GM12892 (cell line): ENCODE measurements at places on chromosomes 6 and 20.

DNA sequence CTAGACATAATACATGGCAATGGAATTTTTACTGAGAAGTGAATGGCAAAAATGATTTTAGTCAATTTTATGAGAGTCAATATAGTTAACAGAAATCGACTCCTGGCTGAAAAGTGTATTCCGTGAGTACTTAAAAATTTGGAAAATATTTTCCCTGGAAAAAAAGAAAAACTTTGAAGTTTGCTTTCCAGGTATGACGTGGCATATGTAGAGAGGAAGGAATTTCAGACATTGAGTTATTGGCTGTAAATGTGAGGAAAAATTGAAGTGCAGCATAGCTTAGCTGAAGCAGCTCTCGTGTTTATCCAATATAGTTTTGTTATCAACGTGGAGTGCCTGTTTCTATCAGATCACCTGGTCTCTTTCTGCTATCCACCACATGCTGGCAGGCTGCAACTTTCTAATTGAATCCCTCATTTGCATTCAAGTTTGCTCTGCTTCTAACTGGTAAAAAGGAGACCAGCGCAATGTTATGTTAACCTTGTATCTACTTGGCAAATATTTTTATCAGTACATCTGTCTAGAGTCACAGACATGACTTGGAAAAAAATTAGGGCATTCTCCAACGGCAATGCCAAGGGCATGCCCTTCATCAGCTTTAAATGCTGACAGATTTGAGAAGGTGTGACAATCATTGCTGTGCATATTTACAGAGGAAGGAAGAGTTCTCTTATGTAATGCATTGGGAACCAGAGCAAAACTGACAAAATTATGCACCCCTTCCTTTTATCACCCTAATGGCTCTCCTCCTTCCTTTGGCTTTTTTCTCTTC, 1102.8 kb upstream of the FLRT3 start:
- DNase-seq: no peak

DNA sequence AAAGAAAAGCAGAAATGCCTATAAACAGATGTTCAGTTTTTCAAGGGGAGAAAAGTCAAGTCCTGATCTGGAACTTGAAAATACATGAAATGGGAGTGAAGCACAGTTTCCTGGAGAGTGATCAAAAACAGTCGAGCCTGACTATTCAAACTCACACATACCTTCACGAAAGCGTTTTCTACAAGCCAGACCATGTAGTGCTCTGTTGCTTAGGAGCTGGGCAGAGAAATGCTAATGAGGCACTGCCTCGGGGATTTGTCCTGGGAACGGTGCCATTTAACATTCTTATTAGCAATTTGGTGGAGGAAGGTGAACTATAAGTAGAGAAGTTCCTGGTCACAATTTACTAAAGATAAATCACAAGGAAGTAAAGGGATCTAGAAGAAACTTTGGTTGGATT, 5.9 kb downstream of the NHSL1 start:
- DNase-seq: no peak

DNA sequence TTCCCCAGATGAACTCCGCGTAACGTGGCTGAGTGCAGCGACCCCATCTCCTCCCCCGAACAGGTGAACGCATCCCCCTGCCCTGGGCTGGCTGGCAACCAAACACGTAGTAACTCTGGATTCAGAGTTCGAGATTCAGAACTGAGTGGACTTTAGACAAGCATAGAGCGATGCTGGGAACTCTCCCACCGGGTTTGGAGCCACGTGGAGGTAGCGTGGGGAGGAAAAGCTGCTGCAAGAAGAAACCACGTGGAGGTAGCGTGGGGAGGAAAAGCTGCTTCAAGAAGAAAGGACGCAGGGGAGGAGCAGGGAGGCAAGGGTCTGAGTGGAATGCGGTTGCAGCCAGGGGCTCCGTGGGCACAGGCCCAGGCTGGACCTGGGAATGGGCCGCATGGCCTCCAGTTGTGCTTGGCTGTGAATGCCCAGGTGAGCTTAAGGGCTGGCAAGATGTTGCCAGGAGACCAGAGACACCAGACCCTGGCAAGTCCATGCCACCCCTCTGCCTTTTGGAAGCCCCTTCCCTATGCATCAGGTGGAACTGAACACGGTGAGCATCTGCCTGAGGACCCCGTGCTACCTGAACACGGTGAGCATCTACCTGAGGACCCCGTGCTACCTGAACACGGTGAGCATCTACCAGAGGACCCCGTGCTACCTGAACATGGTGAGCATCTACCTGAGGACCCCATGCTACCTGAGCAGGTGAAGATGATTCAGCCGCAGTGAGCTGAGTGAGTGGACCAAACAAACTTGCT, 118.0 kb upstream of the FRMD1 start:
- no peak for DNase-seq

- DNase-seq: peak; percentile 27
Measured at GRCh38 chr20:32474717-32474966, 110.5 kb downstream of the NOL4L start.

GRCh38 chr20:16313917-16314316, 259.3 kb downstream of the KIF16B start:
- DNase-seq: no peak

- DNase-seq: no peak
Measured at GRCh38 chr20:50746138-50746940, 15.0 kb downstream of the PARD6B start.

GRCh38 chr6:168016721-168017525, 19.5 kb downstream of the KIF25 start:
- DNase-seq: no peak

- no peak for DNase-seq
Measured at GRCh38 chr20:59159493-59160376, 3.9 kb upstream of the ZNF831 start.

- DNase-seq: peak; percentile 96
Measured at GRCh38 chr20:58692579-58693225, at the start of gene NPEPL1. NPEPL1 (plus strand) TSS chr20:58692800; CDS start chr20:58692901, 101 bp downstream.

DNA sequence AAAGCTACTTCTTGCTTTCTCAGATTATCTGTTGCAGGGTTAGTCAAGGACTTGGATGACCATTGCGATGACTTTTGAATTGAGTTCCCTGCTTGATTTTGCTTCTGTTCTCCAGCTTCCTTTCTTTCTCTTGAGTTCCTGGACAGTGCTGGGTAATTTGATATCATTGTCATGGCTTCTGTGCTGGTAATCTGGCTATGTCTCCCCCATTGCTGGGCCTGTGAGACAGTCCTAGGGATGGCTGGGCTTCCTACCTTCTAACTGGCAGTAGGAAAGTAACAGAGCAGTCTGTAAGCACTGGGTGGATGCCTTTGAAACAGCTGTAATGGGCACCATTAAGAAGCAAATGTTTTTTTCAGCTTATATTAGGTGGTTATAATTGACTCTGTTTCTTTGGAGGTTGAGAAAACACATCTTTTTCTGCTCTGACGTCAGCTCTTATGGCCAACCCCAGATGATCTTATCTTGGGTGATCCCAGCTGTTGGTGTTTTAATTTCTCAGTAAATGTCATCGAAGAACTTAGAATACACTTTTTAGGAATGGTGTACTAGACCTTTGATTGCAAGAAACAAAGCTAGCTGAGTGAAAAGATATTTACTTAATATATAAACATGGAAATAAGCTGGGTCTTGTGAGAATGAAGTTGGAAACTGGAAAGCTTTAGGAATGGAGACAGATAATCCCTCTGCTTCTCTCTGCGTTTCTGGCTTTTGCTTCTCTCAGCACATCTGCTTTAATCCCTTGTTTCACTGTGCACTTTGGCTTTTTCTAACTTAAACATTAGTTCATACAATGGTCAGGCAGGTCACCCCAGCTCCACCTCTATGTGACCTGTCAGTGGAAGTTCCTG, 195.0 kb upstream of the MAN1A1 start:
- DNase-seq: no peak

GRCh38 chr6:104633125-104633524, 226.6 kb downstream of the HACE1 start:
- no peak for DNase-seq

DNA sequence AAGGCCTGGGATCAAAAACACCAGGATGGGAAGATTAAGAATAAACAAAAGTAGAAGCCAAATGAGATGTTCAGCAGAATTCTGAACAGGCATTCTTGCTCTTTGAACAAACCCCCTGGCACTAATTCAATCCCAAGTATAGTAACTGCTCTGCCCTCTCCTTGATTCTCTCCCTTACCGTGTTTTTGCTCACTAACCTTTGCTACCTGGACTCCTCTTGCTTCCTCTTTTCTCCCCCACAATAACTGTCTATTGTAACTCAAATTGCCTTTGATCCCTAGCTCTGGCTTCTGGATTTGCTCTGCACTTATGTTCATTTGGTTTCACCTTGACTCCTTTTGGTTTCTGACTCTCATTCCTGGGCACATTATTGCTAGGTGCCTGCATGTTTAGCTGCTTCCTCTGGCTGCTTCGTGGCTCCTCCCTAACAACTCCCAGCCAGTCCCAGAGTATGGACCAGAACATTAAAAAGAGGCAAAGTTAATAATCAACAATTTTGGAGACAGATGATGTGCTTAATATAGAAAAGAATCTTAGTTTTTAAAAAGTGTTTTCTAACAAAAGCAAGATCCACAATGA, 65.4 kb upstream of the PHIP start:
- no peak for DNase-seq

DNA sequence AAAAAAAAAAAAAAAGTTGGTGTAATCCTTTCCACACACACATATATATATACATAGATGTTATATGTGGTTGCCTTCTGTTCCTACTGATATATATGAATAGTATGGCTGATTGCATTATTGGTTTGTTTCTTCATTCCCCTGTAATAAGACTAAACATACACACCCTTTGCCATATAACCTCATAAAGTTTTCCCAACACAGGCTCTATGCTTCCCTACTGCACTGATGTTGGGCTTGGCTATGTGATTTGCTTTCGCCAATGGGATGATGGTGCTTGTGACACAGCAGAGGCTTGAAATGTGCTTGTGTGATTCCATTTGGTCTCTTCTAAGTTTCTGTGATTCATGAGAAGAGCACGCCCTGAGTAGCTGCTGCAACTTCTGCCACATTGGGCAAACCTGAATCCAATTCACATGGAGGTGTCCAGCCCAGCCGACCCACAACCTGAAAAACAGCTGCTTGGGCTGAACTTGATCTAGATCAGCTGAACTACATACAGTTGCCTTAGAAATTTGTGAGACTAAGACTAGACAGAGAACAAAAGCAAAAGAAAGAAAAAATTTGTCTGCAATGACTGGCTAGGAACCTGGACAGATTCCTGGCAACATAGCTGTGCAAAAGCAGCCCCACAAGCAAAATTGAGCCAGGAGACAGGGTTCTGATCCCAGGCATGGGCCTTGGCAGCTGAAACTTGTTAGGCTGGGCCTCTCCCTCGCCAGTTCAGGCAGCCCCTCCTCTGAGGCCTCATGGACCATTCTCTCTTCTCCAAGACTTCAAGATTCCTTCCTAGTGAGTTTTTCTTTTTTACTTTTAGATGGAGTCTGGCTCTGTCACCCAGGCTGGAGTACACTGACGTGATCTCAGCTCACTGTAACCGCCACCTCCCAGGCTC, 13.4 kb upstream of the TBC1D20 start:
- DNase-seq: no peak

- DNase-seq: no peak
Measured at GRCh38 chr6:168709390-168709789, 268.4 kb downstream of the SMOC2 start.

DNA sequence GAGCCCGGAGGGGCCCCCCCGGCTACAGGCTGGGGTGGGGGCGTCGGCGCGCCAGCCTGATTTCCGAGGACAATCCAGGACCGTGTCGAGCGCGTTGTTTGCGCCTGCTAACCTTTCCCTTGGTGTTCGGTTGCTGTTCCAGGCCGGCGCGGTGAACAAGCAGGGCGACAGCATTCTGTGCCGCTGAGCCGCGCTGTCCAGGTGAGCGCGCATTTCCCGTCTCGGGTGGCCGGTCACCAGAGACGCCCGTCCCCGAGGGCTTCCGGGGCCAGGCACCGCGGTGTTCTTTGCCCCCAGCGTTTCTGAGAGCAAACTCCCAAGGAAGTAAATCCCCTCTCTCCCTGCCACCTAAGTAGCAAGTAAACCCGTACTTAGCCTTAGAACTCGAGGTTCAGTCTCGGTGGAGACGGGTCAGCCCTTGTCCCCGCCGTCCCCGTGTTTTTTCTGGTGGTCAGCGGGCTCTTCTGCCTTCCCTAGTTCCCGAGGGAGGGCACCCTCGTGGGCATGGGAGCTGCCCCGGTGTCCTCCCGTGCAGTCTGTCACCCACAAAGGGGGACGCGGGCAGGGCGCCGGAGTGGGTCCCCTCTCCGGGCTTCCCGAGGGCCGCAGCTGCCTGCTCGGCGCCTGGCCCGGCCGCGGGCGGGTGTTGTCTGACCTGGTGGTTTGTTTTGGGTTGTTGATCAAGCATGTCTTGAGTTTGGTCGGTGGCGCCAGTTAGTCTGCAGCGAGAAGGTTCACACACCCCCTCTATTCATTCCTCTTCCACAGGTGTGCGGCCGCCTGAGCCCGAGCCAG, 1.5 kb downstream of the ID4 start:
- no peak for DNase-seq

DNA sequence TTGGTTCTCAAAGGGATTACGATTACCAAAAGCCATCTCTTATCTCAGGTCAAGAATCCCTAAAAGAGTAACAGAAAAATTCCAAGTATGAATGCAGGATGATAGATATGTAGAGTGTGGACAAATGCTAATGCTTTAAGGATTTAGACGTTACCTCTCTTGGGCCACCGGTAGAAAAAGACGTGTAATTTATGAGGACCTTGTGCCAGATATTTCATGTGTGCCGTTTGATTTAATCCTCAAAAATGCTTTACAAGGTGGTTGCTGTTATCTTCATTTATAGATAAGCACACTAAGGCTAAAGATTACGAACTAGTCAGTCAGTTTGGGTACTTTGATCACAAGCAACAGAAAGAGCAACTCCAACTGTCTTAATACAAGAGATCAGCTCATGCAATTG, 370.8 kb upstream of the JAG1 start:
- no peak for DNase-seq

- DNase-seq: no peak
Measured at GRCh38 chr6:1789092-1789491, 179.4 kb downstream of the FOXC1 start.

GRCh38 chr20:43855803-43856202, 58.8 kb upstream of the TOX2 start:
- DNase-seq: no peak

DNA sequence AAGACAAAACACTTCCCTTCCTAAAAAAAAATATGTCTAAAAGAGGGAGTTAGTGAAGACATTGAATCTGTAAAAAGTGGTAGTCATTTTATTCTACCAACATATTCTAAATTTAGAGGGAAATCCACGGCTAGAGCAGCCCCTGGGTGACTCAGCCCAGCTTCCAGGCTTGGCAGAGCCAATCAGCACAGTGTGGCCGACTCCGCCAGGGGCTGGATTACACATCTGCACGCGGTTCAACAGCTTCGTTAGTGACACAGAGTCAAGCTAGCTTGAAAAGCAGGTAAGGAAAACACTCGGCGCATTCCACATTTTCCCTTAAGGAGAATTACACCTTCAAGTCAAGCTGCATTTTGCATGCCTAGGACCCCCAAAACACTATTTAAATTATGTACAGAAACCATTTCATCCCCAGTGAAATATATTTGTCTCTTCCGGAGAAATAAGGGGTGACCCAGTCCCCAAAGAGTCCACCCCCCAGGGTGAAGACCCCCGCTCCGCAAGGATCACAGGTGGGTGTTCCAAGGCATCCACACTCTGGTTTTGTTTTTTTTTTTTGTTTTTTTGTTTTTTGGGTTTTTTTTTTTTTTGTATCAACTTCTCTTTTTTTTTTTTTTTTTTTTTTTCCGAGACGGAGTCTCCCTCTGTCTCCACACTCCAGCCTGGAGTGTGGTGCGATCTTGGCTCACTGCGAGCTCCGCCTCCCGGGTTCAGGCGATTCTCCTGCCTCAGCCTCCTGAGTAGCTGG, 58.4 kb upstream of the ARID1B start:
- DNase-seq: no peak

GRCh38 chr6:4563156-4563555, 213.0 kb upstream of the CDYL start:
- no peak for DNase-seq
